SW 1271 (cell line): ENCODE measurements at places on chromosomes 11 and 22.
A peak's percentile ranks its signal among the peaks of the same experiment; 100 is the strongest.

DNA sequence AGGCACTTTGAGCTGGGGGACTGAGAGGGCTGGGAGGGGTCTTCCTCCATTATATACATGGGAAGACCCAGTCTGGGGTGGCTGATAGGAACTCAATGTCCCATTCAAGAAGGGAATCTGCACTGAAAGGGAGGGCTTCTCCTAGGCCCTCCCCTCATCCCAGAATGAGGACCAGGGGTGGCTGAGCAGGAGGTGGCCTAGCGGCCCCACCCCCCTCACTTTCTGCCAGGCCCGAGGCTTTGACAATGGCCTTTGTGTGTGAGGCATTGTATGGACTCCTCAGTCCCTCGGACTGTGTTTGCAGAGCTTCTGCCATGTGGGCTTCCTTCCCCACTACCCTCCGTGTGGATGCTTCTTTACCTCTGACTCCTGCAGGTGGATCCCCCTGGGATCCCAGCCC is 65.7 kb downstream of the NECTIN1 start:
- DNase-seq, result no peak

DNA sequence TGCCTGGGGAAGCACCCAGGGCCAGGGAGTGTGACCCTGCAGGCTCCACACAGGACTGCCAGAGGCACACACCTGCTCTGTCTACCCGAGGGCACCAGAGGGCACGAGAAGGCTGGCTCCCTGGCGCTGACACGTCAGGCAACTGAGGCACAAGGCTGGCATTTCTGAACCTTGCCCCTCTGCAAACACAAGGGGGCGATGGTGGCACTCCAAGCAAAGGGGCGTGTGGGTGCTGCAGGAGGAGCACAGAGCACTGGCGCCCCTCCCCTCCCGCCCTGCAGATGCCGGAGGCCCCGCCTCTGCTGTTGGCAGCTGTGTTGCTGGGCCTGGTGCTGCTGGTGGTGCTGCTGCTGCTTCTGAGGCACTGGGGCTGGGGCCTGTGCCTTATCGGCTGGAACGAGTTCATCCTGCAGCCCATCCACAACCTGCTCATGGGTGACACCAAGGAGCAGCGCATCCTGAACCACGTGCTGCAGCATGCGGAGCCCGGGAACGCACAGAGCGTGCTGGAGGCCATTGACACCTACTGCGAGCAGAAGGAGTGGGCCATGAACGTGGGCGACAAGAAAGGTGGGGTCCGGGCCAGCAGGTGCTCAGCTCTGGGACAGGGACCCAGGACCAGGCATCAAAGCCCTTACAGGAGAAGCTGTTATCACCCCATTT is 20.8 kb upstream of the TXNRD2 start:
- DNase-seq, result peak; percentile 50

DNA sequence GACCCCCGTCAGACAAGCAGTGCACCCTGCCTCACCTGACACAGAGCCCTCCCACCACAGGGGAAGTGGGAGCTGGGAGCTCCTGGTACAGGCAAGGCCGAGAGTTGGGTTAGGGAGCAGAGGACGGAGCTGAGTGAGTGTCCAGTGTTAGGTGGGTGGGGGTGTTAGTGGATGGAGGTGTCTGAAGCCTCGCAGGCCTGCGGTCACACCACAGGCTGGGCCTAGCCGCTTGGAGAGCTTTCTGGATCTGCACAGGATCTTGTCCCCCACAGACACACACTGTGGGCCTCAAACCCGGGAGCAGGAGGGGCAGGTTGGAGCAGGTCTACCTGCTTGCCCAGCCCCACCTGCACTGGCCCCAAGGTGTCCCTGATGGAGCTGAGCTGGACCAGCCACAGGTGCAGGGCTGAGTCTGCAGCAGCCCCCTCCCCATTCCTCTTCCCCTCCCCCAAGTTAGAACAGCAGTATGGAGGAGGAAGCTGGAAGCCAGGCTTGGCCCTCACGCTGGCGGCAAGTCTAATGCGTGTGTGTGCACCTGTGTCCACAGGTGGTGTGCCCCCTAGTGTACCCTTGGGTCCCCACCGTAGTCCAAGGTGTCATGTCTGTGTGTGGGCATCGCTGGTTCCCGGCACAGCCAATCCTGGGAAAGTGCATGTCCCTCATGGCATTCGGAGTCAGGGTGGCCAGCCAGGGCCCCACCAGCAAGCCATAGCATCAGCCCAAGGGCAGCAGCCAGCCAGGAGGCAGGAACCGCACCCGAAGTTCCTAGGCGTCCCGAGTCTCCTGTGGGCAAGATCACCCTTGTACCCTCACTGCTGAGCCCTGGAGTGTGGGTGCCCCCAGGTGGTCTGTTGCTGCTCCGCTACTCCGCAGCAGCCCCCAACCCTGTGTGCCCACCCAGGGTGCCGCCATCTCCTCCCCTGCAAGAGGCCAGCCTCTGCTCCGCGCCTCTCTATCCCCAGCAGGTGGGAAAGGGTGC is 2.0 kb upstream of the GATD1 start:
- no peak for DNase-seq

GRCh38 chr22:36358533-36359469 is 29.0 kb downstream of the MYH9 start:
- peak; percentile 19 for DNase-seq

GRCh38 chr11:101199416-101199815 is 69.8 kb upstream of the PGR start:
- no peak for DNase-seq

DNA sequence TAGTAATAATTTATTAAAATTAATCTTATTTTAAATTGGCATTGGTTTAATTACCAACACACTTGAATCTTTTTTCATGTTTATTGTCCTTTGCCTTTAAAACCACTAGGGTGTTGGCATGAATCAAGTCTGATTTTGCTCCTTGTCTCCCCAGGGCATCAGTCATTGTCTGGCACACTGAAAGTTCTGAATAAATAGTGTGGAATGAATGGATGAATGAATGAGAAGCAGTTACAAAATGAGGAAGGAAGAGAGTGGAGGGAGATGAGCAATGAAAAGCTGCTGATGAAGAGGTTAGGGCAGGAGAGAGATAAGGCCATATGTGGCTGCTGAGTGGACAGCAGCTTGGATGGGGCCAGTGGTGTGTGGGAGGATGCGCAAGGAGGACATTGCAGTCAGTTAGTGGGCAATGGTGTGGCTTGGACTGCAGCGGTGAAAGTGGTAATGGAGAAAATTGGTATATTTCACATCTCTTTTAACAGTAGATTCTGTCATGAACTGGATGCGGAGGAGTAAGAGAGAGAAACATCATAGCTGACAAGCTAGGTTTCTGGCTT is 132.0 kb downstream of the SPON1 start:
- no peak for DNase-seq

DNA sequence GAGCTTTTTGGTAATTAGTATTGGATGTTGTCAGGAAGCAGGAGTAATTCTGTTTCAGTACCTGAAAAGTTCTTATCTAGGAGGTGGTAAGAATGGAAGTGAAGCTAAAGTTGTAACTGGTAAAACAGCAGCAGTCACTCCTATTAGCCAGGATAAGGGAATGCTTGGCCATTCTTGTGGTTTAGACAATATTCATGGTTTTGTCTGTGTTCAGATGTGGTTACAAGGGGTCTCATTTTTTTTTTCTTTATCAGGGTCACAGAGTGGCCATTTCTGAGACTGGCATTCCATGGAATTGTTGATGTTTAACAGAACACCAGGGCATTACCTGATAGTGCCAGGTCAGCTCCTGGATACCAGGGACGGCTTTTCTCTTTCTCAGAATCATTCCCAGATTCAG is 23.8 kb downstream of the TAF1D start:
- DNase-seq, result no peak

DNA sequence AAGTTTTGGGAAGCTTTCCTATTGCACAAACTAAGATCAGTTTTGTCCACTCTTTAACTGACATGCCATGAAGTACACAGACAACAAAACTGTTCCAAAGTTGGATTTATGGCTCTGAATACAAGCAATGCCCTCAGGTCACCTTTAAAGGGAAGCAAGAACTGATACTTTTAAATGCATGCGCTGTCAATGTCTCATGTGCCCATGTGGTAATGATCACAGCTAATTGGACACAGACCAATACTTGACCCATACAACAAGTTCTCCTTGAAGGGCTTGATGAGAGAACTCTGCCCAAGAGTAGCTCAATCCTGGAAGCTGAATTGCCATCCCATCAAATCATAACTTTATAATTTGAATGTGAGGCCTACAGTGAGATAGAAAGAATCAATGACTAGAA is 624.9 kb downstream of the ETS1 start:
- DNase-seq, result no peak

GRCh38 chr11:17554487-17554886 is 7.4 kb downstream of the OTOG start:
- no peak for DNase-seq

DNA sequence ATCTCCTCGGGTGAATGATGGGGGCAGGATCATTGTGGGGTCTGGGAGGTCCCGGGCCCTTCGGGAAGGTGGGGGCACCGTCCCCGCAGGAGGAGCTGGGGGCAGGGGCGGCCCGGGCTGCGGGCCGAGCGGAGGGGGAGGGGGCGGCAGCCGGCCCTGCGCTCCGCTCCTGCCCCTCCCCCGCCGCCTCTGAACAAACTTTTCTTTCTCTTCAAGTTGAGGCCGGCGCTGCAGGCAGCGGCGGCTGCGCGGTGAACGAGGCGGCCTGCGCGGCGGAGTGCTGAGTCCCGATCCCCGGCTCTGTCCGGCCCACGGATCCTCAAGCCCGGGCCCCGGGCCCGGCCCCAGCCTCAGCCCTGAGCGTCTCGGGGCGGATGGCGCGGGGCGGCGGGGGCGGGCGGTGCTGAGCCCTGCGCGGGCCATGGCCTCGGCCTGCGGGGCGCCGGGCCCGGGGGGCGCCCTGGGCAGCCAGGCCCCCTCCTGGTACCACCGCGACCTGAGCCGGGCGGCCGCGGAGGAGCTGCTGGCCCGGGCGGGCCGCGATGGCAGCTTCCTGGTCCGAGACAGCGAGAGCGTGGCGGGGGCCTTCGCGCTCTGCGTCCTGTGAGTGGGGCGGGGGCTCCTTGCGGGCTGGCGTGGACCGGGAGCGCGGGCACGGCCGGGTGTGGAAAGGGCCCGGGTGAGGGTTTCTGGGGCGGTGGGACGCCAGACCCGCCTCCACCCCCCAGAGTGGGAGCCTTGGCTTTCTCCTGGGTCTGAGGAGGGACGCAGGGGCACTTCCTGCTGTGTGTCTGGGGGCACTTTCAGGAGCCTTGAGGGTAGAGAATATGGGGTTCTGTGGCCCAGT is at the start of gene INPPL1:
Gene INPPL1, plus strand, starts transcription at position 204 of the 847 bp plus-strand sequence. Its CDS starts 218 bp downstream, at position 422.
- no peak for DNase-seq

GRCh38 chr11:2378527-2379210 is 1.6 kb downstream of the CD81 start:
- no peak for DNase-seq

DNA sequence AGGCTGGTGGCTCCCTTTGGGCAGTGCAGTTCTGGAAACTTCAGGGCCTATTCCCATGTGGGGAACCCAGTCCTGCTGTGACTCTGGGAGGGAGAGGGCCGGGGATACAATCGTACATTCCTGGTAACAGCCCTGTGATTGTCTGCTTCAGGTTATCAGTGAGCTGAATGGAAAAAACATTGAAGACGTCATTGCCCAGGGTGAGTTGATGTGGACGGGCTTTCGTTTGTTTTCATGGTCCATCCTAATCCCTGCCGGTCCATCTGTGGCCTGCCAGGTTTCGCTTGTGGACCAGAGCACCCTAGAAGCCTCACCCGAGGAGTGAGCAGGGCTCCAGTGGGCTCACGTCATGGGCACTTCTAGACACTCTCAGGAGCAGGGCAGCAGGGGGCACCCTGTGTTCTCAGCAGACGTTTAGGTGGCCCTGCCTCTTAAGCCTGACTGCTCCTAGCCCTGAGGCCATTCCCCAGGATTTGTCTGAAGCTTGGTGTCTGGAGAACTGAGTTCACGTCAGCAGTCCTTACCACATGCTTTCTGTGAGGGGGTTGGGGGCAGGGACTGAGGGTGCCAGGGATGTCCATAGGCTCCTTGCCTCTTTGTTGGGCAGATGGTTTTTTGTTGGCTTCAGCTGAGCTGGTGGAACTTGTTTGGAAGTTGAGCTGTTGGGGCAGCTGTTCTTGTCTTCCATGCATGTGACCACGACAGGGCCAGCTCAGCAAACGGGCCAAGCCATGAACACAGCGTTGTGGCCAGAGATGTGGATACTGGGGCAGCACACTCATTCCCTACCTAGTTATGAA is 1.9 kb downstream of the RPLP2 start:
- DNase-seq, result no peak

DNA sequence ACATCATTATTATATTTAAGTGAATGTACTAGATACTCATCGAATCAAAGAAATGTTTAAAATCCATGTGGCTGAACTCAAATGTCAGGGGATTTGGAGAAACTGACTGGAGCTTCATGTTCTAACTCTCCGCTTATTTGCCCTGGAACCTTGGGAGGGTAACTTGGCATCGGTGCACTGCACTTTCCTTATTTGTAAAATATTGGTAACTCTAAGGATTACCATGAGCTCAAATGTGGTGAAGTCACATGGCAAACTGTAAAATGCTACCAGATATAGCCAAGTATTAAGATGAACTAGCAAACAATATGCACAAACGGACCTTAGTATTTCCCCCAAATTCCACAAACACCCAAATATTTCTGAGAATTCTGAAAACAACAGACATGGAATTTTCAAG is 75.6 kb downstream of the ETS1 start:
- no peak for DNase-seq

DNA sequence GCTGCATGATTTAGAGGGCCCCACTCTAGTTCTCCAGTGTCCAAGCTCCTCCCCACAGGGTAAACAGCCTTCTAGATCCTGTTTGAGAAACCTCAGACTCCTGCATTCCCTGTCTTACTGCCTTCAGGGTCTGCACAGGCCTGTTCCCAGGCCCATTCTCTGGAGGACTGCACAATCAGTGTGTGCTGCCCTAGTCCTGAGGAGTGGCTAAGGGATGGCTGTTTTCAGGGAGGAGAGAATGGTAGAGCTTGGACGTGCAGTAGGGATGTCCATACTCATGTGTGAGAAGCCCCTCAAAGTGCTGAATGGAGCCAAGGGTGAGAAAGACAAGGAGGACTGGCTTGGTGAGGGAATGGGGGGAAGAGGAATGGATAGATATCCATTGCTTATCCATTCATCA is 103.8 kb upstream of the CCDC90B start:
- no peak for DNase-seq

GRCh38 chr11:64299847-64300648 is at the start of gene CATSPERZ:
CATSPERZ (plus strand) TSS chr11:64300358; CDS start chr11:64300411, 53 bp downstream.
- no peak for DNase-seq

- peak; percentile 44 for DNase-seq
These were observed 49.3 kb downstream of the WT1 start for GRCh38 chr11:32385998-32386397.

DNA sequence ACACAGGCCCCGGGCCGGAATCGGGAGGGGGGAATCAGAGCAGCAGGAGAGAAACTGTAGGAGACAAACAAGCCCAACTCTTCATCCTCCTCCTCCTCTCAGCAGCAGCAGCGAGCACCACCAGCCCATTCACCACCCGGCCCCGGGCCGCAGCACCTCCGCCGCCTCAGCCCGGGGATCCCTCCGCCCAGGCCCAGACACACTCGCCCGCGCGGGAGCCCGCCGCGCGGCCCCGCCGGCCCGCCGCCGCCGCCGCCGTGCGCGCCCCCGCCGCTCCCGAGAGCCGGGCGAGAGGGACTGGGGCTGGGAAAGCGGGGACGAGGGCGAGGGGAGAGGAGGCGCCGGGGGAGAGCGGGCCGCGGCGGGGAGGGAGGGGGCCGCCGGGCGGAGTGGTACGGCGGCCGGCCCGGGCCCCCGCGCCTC is at the start of gene PHF21A:
Gene PHF21A, minus strand, starts transcription at position 154 of the 423 bp plus-strand sequence. CDS start 37,235 bp downstream, outside the sequence.
- peak; percentile 91 for DNase-seq
